HuH-7.5 (cell line): ENCODE measurements at places on chromosomes 7 and 10.
A peak's percentile ranks its signal among the peaks of the same experiment; 100 is the strongest.

DNA sequence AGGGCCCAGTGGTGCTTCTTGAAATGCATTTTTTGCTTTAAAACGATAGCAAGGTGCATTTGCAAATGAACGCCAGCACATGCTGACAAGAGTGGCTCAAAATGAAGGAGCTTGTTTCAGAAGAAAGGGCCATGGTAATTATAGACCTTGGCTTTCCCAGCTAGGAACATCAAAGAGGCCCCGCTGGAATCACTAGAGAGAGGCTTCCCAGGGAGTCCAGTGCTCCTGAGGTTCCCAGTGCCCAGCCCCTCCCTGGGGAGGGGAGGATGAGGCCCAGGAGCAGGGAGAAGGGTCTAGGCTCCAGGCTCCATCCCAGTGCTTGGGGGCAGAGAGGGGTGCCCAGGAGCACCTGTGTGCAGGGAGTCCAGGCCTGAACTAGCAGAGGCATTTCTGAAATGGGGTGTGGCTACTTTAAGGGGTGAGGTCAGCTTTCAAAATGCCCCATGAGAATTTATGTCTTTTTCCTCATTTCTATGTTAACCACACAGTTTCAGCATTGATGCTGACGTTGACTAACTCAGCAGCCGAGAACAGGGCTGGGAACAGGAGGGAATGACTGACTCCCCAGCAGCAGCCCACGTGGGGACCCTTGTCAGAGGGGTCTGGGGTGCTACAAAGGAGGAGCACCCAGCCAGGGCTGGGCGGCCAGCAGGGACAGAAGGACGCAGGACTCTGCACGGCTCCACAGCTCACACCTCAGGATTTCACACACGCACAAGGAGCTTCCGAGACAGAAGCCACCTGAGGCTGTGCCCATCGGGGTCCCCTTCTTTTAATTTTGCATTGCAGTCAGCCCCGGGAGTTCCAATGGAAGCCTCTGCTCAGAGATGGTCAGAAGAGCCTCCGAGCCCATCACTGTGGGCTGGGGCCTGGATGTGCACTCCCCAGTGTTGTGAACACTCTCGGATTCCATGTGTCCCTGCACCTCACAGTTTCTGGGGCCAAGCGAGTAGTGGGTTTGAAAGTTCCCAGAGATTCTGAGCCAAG is 570.2 kb downstream of the PTPRN2 start:
- DNase-seq: no peak

GRCh38 chr7:43004082-43004481 is 71.9 kb downstream of the MRPL32 start:
- no peak for DNase-seq

DNA sequence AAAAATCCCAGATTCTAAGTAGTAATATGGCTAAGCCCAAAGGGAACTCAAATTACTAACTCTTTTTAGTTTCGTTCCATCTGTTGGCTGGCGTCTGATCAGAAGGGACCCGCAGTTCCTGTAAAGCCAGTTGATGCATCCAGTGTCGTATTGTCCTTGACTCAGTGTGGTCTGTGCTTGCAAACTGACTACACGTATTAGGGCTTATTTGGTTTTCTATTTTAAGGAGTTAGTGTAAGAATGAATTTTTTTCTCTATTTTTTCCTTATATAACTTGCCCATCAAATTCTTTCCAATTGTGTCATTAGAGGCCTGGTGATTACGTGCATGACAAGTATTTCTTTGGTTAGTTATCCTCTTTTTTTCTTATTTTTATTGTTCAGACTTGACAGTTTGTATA is 9.7 kb downstream of the ABCA13 start:
- no peak for DNase-seq

DNA sequence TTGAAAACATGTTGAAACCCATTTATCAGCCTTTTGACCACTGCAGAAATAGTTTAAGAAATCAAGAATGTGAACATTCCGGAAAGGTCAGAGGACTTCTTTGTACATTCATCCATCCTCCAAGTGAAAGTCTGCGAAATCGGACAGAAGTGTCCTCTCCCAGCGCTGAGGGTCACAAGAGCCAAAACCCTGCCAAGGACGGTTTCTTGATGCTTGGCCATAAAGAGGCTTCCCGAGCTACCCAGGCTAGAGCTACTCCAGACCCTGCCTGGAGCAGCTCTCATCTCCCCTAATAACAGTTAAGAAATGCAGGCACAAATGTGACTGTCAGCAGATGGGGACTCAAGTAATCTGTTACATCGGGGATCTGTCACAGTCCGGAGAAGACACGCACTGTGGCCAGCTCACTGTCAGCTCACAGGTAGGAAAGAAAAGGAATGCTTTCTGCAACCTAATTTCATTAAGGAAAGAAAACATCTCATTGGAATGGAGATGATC is 4.5 kb upstream of the CYTH3 start:
- DNase-seq: no peak

DNA sequence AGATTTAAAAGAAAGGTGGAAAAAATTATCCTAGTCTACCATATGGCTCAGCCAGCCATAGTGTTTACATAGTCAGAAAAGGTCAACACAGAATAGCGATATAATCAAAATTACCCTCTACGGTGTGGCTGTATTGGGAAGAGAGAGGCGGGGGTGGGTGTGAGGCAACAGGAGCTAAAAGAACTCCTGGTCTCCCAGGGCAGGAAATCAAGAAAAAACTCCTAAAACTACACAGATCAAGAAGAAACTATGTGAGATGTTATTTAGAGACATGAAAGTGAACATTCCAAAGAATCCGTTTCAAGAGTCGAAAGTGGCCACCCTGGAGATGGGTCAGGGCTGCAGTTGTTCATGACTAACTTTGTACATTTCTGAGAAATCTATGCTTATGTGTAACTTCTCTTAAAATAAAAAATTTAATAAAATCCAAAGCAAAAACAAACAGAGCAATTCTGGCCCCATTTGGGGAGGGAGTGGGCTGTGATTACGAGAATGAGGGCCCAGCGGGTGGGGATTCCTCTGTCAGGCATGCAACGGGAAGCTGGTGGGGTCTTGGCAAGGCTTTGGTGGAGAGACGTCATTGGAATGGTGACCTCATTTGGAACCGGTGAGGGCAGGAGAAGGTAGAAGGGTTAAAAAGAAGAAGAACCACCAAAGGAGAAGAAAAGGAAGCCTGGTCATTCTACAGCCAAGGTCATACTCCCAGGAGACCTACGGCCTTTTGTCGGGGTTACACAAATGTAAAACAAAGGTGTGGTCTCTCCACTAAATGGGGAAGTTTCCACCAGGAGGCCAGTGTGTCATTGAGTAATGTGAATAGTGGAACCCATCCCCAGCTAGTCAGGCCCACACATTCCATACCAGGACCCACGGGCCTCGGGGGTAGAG is 71.2 kb upstream of the DUSP5 start:
- DNase-seq: peak; percentile 54

DNA sequence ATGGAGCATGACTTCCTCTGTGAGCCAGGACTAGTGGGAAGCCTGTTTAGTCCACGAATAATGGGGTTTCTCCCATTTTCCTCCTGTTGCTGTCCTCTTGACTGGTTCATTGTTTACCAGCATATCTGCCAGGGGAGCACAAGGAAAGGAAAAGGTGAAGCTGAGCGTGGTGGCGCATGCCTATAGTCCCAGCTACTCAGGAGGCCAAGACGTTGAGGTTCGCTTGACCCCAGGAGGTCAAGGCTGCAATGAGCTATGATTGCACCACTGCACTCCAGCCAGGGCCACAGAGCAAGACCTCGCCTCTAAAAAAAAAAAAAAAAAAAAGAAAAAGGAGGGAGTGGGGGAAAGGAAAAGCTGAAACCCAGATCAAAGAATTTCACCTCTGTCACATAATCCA is 5.8 kb upstream of the IL2RA start:
- DNase-seq: no peak

DNA sequence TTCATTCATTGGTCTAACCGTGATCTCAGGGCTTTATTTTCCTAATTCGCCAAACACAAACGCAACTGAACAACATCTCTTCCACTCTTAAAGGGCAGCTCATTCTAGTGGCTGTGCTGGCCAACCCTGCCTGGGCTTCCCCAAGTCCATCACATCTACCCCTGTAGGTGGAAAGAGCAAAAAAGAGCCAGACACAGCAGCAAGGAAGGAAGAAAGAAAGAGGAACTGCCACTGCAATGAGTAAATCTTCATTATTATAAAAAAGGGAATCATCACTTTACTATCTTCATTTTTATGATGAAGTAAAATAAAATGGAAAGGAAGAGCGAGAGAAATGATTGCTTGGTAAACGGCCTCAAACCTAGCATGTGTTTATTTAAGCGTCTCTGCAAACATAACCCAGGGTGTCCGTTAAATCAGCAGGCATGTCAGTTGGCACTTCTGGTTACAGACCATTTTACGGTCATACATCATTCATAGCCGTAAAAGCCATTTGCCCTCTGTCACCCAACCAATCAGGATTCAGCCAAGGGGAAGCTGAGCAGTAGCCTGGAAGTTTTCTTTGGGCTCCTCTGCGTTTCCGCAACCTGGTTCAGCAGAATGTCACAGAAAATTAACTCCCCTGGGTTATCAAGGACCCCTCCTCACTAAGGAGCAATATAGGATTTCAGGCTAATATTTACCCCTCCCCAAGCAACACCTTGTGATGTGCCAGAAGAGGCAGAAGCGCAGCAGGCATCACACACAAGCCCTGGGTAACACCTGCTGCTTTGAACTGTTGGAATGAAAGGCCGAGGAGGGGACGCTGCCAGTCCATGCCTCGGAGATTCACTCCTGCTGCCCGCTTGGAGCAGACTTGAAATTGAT is 234.0 kb downstream of the SNX10 start:
- DNase-seq: no peak

DNA sequence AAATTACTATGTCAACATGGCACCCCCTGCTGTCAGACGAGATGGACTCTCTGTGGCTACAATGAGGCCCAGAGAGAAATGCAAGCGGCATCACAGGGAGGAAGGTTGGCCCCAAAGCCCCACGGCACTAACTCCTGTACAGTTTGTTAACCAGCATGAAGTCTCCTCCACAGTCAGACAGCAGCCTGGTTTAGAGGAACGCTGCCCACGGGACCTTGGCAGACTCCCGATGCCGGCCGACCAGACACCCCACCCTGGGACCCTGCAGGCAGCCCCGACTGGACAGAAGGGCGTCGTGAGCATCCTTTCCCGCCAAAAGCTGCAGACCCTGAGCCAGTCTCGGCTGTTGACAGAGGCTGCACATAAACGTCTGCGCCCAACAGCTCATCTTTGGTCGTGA is 158.8 kb downstream of the DIP2C start:
- DNase-seq: no peak
